ENCODE measurements at places on chromosomes 4 and X. TPM values are rescaled to one million over a fixed set of nuclear protein-coding genes. Genes with fewer than 3 reads are reported as not detected.

GRCh38 chr4:42425146-42426065 lies 28.1 kb downstream of the SHISA3 start:
- peak; percentile 49 for DNase-seq

XKRX gene
- 2.4 TPM for polyA plus RNA-seq

GRCh38 chrX:122777766-122778165 lies 406.3 kb upstream of the GRIA3 start:
- no peak for DNase-seq

DNA sequence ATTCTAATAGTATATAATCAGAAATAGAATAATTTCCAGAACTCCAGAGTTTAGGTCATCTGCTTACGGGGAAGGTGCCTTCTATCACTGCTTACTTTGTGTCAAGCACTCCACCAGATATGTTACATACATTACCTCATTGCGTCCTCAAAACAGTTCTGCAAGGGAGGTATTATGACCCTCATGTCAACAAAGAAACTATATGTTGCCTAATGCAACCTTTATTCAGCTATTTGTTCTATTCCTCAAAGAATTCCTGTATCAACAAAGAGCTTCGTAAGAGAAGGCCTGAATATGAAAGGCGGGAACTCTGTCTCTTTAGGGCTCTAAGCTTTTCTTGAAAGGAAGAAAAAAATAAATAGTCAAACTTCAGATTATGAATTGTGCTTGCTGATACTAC lies 114.7 kb downstream of the PDLIM5 start:
- DNase-seq: no peak

BEX5 gene
- polyA plus RNA-seq: 2.5 TPM

UGT2B15 gene
- 0.34 TPM for polyA plus RNA-seq

DNA sequence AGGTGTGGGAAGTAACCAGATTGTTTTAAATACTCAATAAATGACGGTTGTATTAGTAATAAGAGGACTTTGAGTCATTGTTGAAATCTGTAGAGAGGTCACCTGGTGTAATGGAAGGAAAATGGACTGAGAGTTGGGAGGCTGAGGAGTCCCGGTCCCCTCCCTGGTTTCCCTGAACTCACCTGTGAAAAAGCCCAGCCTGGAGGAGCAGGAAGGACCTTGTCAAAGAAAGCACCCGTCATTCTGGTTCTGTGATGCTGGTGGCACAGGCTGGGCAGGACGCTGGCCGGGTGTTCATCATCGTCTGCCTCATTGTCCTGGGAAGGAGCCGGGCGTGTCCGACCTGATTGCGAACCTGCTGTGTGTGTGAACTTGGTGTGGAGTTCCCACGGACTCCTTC lies 70.8 kb downstream of the SORCS2 start:
- DNase-seq: no peak

GRCh38 chr4:110617646-110618580 lies 5.0 kb downstream of the PITX2 start:
- DNase-seq: no peak

- DNase-seq: no peak
These were observed 320.5 kb upstream of the IGFBP7 start for GRCh38 chr4:57430726-57431125.

Measured in left lung (tissue), 14 donors.